ENCODE measurements at places on chromosomes 1 and 21. TPM values are rescaled to one million over a fixed set of nuclear protein-coding genes. Genes with fewer than 3 reads are reported as not detected.
A peak's percentile ranks its signal among the peaks of the same experiment; 100 is the strongest.

Gene FCGR2B
- total RNA-seq = 31.9 TPM

Gene F13B
- not detected for total RNA-seq

- H3K27ac ChIP-seq = no peak overlapping the region
- no peak overlapping the region for H3K4me3 ChIP-seq
- no peak for DNase-seq
- H3K4me1 ChIP-seq = no peaks in the 10 kb centered on the region
Measured at GRCh38 chr1:15540186-15540585, 13.5 kb downstream of the DNAJC16 start.

DNA sequence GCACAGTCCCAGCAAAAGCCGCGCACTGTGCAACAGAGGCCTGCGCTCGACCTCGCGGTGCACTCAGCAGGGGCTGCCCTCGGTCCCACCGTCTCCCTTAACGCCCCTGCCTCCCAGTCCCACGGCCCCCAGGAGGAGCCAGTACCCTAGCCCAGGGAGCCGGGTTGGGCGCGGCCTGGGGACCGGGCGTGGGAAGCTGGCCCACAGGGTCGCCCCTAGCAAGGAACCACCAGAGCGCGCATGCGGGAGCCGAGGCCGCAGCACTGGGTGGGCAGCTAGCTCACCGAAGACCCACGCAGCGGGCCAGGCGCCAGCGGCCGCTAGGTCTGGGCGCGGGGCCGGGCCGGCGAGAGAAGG, 21.6 kb upstream of the ZNF678 start:
- H3K27ac ChIP-seq = peak overlapping the region; percentile 77
- H3K27me3 ChIP-seq = no peaks in the 10 kb centered on the region
- no peaks in the 10 kb centered on the region for H3K36me3 ChIP-seq
- no peak for DNase-seq
- H3K4me3 ChIP-seq = peak overlapping the region; percentile 70
- peaks cover 13% of the 10 kb centered on the region for H3K4me1 ChIP-seq

- no peak overlapping the region for H3K27ac ChIP-seq
- no peak for DNase-seq
- H3K4me1 ChIP-seq = no peaks in the 10 kb centered on the region
- H3K4me3 ChIP-seq = no peak overlapping the region
Measured at GRCh38 chr1:114037962-114038816, 58.9 kb downstream of the OLFML3 start.

DNA sequence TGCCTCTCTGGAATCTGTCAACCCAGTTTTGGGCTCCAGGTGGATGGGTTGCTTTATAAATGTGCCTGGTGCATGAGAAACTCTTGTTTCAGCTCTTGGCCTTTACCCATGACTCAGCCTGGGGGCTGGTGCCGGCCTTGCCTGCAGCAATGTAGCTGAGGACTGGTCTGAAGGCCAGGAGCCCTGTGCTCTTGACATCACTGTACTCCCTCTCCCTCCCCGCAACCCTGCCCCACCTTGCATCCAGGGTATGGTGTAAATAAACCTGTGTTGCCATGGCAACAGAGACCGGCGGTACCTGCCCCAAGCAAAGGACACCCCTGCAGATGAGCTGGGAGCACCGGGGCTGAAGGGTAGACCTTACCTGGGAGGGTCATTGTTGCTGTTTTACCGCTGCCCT, 13.3 kb downstream of the FAM151A start:
- H3K27ac ChIP-seq = no peak overlapping the region
- no peak overlapping the region for H3K4me3 ChIP-seq
- H3K36me3 ChIP-seq = no peaks in the 10 kb centered on the region

Gene TSEN15
- 28.6 TPM for total RNA-seq

Gene CIART
- 6.2 TPM for total RNA-seq

DNA sequence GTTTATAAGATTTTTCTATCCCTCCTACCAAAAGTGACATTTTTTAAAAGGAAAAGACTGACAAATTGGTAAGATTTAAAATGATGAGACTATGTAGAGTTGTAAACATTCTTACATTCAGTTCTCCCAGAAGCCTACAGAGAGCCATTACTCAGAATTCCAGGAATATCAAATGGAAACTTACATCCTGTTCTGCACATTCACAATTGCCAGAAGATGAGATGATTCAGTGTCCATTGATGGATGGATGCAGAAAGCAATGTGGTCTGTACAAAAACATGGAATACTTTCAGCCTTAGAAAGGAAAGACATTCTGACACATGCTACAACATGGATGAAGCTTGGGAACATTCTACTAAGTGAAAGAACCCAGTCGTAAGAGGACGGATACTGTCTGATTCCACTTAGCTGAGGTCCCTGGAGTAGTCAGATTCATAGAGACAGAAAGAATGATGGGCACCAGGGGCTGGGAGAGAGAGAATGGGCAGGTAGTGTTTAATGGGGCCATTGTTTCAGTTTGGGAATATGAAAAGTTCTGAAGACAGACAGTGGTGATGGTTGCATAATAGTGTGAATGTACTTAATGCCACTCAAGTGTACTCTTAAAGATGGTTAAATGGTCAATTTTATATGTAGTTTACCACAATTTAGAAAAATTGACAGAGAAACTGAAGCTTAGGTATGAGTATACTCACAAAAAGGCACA, 16.6 kb downstream of the MX1 start:
- H3K36me3 ChIP-seq = peaks cover 100% of the 10 kb centered on the region
- no peaks in the 10 kb centered on the region for H3K27me3 ChIP-seq
- no peaks in the 10 kb centered on the region for H3K4me1 ChIP-seq
- no peak overlapping the region for H3K27ac ChIP-seq

DNA sequence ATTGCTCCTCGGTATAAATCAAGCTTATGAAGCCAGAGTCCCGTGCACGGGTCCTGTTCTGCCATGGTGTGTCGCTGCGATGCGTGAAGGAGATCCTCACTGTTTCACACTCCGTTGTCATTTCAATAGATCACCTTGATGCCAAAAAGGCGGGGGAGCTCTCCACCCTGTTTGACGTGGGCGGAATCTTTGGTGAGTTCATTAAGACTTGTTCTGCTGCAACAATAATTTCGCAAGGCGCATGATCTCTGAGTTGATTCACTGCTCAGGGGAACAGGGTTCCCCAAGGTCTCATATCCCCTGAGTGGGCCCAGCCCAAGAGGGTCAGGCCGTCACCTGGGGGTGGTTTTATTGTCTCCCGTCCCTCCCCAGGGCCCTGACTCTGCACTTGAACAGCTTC, 50.0 kb downstream of the SLC37A1 start:
- no peaks in the 10 kb centered on the region for H3K27me3 ChIP-seq
- DNase-seq = peak; percentile 38
- H3K4me3 ChIP-seq = no peak overlapping the region
- H3K4me1 ChIP-seq = peaks cover 14% of the 10 kb centered on the region
- H3K36me3 ChIP-seq = peaks cover 83% of the 10 kb centered on the region
- H3K27ac ChIP-seq = no peak overlapping the region

DNA sequence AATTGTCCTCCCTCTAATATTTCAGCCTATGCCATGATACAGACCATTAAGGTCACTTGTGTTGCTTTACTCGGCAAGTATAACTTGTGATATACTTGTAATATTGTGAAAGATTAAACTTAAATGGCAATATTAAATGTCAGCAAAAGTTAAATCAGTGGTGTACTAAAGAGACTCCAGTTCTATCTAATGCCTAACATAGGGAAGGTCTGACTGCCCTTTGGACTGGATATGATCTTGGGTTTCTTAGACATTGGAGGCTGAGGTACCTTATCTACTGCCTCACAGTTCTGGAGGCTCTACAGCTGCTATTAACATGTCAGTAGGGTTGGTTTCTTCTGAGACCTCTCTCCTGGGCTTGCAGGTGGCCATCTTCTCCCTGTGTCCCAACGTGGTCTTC, 89.9 kb downstream of the MT1HL1 start:
- no peak overlapping the region for H3K4me3 ChIP-seq
- H3K27ac ChIP-seq = no peak overlapping the region
- no peak for DNase-seq
- no peaks in the 10 kb centered on the region for H3K27me3 ChIP-seq
- H3K36me3 ChIP-seq = no peaks in the 10 kb centered on the region

DNA sequence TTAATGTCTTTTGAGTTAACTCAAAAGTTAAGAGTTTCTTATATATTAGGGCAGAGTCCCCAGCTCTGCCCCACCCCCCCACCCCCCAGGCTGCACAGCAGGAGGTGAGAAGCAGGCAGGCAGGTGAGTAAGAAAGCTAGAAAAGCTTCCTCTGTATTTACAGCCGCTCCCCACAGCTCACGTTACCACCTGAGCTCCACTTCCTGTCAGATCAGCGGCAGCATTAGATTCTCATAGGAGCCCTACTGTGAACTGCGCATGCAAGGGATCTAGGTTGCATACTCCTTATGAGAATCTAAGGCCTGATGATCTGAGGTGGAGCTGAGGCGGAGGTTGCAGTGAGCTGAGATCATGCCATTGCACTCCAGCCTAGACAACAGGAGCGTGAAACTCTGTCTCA, 81.9 kb downstream of the SIM2 start:
- no peaks in the 10 kb centered on the region for H3K4me1 ChIP-seq
- H3K36me3 ChIP-seq = no peaks in the 10 kb centered on the region

All from lower lobe of right lung (tissue), 2 donors.